ENCODE measurements at places on chromosomes 11 and 22.

DNA sequence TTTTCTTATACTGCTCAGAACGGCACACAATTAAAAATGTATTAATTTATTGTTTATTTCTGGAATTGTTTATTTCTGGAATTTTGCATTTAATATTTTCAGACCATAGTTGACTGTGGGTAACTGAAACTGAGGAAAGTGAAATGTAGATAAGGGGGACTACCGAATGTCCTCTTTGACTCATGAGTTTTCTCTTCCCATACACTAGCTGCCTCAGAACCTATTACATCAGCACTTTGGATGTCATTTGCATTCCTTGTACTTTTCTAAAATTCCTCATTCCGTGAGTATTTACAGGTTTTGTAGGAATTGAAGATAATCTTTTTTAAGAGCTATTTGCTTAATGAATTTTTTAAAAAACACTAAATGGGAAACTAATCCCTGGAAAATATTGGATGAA, 29.8 kb downstream of the ZC3H12C start:
- peak; percentile 86 for DNase-seq

- no peak for DNase-seq
Observed at GRCh38 chr11:73990730-73991129, 8.1 kb upstream of the UCP2 start.

DNA sequence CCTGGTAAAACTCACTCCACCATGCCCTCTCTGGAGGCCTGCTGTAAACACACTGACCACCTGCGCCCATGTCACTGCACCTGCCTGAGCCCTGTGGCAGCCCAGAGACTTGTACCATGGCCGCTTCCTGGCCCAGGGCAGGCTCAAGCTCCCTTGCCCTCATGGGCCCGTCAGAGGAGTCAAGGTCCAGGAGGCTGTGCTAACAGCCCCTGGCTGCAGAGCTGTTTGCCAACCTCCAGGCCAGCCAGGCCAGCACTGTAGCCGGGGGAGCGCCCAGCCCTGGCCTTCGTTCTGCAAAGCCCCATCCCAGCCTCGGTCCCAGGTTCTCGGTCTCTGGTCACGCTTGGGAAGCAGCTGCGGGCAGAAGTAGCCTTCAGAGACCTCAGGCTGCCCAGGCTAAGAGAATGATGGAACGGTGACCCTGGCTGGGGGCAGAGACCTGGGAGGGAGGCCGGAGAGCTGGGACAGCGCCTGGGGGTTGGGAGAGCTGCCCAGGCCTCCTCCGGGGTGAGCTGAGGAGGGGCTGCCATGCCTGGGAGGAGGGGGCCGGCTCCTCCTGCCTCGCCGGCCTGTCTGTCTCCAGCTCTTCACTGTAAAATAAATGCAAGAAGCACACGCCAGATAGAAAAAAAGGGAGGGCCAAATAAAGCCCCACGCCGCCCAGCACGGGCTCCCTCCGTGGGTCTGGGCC, 11.9 kb upstream of the TCF20 start:
- no peak for DNase-seq

DNA sequence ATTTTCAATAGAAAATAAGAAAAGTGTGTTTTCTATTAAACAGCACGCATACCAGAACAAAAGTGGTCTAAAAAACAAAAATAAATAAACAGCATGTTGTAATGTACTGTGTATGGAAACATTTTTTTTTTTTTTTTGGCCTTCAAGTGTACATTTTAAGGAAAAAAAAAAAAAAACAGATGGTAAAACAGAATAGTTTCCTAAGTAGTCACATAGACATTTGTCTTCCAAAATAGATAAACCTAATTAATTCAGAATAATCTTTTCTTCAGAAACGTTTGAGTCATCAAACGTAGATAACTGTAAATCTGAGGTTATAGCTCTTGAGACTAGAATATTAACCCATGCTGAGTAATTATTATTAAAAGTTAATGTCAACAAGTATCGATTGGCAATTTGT, 396 bp upstream of the CFAP300 start:
- peak; percentile 70 for DNase-seq

DNA sequence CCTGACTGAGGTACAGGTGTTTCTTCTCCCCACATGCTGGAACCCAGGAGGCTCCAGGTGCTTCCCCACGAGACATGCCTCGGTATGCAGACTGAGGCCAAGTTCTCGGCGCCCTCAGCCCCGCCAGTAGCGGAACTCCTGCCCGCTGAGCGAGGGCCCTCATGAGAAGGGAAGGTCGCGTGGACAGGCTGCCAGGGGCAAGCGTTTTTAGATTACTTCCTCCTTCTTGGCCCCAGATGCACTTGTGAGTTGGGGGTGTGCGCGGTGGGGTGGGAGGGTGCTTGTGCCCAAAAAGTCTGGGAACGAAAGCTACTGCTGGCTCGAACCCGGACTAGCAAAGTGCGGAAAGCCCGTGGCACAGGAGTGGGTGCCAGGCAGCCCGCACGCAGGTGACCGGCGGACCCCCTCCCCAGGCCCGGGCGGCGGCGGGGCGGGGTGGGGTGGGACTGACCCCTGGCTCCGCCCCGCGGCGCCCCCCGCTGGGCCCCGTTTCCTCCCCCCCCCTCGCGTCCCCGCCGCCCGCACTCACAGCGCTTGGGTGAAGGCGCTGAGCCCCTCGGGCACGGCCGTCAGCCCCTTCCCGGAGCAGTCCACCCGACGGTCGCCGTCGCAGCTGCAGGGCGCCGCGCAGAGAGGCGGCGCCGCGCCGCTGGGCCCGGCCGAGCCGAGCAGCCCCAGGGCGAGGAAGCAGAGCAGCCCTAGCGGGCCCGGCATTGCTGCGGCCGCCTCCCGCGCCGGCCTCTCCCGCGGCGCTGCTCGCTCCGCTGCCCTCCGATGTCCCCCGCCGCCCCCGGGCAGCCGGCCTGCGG, 797 bp downstream of the LGR4 start:
- no peak for DNase-seq

GRCh38 chr22:25956801-25957200, 212.5 kb upstream of the SEZ6L start:
- no peak for DNase-seq

GRCh38 chr11:34558211-34558610, 44.6 kb upstream of the ELF5 start:
- DNase-seq, result peak; percentile 52

DNA sequence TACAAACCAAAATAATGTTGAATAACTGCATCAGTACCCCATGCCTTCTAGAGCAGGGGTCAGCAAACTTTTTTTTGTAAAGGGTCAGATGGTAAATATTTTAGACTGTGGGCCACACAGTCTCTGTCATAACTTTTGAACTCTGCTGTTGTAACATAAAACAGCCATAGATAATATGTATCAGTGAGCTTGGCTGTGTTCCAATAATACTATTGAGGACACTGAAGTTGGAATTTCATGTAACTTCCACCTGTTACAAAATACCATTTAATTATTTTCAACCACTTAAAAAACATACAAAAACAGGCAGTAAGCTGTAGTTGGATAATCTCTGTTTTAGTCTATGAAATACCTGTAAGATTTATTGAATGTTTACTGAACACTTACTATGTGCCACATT, 55.2 kb downstream of the PICALM start:
- DNase-seq, result no peak

- no peak for DNase-seq
Observed at GRCh38 chr11:126084608-126084912, 21.9 kb upstream of the CDON start.

GRCh38 chr22:32534252-32535235, 59.9 kb downstream of the FBXO7 start:
- no peak for DNase-seq

- no peak for DNase-seq
Observed at GRCh38 chr11:45930031-45930794, 7.8 kb downstream of the LARGE2 start.

DNA sequence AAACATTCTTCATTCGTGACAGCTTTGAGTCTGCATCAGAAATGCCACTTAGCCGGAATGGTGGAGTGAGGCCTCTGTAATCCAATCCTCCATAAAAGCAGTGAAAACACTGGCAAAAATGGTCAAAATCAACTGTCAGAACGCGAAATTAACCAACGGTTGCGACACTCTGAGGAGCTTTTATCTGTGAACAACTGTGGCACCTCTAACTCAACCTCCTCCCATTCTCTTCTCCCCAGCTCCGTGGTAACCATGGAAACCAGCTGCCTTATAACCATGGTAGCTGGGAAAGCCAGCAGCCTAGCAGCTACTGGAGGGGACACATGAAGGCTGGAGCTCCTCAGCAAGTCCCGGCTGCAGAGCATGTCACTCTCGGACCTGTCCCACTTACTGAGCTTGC, 20.3 kb downstream of the AP2A2 start:
- peak; percentile 54 for DNase-seq

DNA sequence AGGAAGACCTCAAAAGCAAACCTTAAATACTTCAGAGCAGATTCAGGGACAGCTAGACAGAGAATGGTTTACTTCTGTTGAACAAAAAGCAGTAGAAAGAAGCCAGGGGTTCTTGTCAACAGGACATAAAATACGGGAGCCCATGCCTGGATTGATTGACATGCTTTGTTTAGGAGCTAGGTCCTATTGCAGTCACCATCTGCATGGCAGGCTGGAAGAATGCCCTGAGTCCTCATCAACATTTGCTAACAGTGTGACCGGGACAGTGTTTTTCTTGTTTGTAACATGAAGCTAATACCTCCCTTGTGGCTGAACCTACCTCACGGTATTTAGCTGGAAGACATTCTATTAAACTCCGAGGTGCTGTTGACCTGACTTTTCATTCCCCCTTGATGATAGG, 225.4 kb downstream of the NTM start:
- DNase-seq, result no peak

- no peak for DNase-seq
Observed at GRCh38 chr11:123642435-123642834, 12.0 kb downstream of the SCN3B start.

DNA sequence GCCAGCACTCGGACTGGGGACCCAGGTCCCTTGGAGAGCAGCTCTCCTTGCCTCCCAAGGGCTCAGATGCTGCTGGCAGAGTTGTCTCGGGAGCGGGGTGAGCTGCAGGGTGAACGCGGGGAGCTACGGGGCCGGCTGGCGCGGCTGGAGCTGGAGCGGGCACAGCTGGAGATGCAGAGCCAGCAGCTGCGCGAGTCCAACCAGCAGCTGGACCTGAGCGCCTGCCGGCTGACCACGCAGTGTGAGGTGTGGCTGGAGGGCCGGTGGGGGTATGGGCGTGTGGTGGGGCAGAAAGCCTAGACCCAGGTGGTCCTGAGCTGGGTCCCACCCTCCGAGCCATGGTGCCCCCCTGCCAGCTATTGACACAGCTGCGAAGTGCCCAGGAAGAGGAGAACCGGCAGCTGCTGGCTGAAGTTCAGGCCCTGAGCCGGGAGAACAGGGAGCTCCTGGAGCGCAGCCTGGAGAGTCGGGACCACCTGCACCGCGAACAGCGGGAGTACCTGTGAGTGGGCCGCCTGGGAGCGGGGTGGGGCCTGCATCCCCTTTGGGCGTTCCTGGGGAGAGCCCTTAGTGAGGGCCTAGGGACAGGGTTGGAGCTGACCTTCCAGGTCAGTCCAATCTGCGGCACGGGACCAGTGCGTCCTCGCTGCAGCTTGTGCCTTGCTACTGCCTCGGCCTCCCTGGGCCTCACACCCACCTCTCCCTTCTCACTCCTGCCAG, 5.8 kb upstream of the RPS6KA4 start:
- no peak for DNase-seq

- DNase-seq, result no peak
Observed at GRCh38 chr22:47218671-47219070, 456.2 kb downstream of the TBC1D22A start.
